Breast epithelium (tissue), 4 donors: ENCODE measurements at places on chromosomes 3 and 15.

- DNase-seq = no peak
Observed at GRCh38 chr3:11764931-11765363, 81.7 kb downstream of the TAMM41 start.

- no peak for DNase-seq
Observed at GRCh38 chr3:177229791-177230190, 32.5 kb upstream of the TBL1XR1 start.

- DNase-seq = no peak
Observed at GRCh38 chr15:70910958-70911357, 18.3 kb downstream of the LRRC49 start.

DNA sequence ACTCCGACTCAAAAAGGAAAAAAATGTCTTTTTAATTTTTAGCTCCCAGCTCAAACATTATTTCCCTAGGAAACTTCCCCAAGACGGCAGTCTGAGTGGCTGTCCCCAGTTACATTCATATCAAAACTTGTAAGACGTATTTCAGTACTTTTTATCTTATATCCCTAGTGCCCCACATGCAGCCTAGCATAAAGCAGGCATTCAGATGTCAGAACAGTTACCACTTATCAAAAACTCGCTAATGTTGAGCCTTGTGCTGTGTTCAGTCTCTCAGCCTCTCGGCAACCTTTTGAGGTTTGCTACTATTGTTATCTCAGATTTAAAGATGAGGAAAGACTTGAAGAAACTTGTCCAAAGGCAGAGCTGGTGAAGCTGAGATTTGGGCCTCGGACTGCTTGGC, 6.6 kb upstream of the SELENOS start:
- no peak for DNase-seq

GRCh38 chr3:125220727-125221429, 8.3 kb upstream of the SLC12A8 start:
- no peak for DNase-seq

DNA sequence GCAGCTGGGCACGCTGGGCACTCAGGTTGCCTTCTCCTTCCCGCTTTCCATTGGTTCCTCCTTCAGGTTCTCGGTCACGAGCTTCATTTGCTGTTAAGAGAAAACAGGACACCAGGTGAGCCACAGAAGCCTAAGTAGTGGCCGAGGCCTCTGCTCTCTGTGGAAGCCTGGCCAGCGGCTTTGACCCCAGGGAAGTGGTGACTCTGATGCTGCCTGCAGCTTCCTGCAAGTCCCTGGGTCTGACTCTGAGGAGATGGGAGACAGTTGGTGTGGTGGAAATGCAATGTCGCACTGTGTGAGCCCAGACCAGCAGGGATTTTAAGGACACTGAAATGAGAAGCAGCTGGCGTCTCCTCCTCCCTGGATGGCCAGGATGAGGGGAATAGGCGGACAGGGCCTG, 80.5 kb downstream of the SNRK start:
- DNase-seq = no peak

GRCh38 chr15:65659502-65660052, 37.8 kb downstream of the SLC24A1 start:
- no peak for DNase-seq

GRCh38 chr15:42736178-42736792, 643 bp downstream of the CDAN1 start:
- DNase-seq = no peak

DNA sequence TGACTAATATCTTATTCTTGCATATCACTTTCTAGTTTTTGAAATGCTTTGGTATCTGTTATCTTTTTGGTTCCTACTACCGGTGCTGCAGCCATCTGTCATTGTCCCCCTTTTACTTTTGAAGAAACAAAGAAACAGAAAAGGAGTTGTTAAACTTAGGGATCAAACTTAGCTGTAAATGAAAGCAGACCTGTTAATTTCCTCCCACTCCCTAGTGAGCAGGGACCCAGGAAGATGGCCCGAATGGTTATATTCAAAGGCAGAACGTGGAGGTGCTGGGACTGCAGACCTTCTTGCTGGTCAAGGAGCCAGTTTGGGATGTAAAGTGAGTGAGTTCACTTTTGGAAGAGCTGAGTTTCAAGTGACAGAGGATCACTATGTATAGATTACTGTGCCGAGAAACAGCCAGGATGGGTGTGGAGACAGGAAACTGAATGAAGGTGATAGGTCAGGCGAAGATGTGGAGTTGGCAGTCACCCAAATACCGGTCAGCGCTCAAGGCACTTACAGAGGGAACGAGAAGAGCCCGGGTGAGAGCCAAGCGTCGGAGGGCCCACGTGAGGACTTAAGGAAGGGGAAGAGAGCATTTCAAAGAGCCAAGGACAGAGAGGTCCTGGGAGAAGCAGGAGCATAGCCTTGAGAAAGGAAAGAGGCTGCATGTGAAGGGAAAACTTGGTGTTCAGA, 20.1 kb downstream of the KBTBD8 start:
- no peak for DNase-seq

- no peak for DNase-seq
Observed at GRCh38 chr3:184678317-184679055, 33.4 kb downstream of the MAGEF1 start.

DNA sequence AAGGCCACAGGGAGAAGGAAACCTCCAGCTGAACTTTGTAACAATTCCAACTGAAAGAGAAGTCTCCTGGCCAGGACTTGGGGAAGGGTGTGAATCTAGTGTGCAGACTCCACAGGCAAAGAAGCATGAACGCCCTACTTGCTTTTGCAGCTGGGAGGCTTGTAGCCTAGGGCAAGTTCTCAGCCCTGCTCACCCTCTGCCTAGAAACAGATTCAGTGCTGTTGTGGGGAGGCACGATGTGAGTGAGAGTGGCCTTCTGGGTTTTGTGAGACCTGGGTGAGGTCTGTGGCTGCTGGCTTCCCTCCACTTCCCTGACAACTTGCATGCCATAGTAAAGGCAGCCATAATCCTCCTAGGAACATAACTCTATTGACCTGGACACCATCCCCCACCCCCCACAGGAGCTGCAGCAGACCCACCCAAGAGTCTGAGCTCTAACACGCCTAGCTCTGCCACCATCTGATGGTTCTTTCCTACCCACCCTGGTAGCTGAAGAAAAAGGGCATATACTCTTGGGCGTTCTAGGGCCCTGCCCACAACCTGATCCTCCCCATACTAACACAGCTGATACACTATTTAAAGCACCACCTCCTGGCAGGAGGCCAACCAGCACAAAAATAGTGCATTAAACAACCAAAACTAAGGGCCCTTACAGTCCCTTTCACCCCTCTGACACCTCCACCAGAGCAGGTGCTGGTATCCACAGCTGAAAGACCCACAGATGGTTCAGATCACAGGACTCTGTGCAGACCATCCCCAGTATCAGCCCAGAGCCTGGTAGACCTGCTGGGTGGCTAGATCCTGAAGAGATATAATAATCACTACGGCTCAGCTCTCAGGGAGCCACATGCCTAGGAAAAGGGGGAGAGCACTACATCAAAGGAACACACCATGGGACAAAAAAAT, 426.5 kb downstream of the IGSF11 start:
- DNase-seq = no peak

DNA sequence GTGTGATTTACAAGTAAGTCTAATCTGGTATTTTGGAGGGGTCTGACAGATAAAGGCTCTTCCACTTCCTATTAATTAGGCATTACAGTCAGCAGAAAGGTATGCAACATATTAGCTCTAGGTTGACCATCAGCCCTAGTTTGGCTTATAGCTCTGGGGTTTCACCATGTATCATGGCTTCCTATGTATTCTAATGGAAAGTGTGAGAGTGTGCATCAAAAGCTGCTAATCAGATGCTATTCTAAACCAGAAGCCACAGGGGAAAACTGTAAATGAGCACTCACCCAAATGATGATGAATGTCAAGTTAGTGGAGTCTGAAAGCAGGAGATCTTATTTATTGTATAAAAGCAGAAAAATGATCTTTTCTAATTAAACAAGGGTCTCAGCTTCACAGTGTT, 149.2 kb upstream of the MITF start:
- no peak for DNase-seq

- DNase-seq = no peak
Observed at GRCh38 chr15:38652998-38653397, 88.4 kb upstream of the RASGRP1 start.

- DNase-seq = no peak
Observed at GRCh38 chr15:100565591-100565990, 36.4 kb downstream of the LINS1 start.

- no peak for DNase-seq
Observed at GRCh38 chr3:8485141-8485870, 16.3 kb upstream of the LMCD1 start.

GRCh38 chr3:16998236-16998923, 113.6 kb downstream of the PLCL2 start:
- DNase-seq = no peak

DNA sequence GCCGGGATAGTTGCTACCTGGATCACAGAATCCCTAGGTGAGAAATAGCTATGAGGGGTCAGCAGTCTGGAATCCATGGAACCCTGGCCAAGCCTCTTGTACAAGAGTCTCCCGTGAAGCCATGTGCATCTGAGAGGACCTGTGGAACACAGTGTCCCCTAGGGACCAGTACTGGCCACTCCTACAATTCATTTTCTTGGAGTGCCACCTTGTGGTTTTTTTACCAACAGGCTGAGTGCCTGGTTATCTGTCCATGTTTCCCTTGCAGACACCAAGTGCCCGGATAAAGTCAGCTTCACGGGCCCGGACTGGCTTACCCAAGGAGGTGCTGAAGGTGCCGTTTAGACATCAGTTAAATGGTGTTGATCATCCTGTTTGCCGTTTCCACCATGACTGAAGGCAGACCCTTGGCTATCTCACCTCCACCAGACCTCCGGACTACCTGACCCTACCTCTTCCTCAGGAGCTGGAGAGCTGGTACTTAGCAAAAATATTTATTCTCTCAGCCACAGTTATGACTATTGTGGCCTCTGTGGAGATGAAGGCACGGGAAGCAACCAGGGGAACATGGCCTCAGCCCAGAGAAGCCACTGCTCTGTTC, 93.9 kb downstream of the RBPMS2 start:
- DNase-seq = no peak

DNA sequence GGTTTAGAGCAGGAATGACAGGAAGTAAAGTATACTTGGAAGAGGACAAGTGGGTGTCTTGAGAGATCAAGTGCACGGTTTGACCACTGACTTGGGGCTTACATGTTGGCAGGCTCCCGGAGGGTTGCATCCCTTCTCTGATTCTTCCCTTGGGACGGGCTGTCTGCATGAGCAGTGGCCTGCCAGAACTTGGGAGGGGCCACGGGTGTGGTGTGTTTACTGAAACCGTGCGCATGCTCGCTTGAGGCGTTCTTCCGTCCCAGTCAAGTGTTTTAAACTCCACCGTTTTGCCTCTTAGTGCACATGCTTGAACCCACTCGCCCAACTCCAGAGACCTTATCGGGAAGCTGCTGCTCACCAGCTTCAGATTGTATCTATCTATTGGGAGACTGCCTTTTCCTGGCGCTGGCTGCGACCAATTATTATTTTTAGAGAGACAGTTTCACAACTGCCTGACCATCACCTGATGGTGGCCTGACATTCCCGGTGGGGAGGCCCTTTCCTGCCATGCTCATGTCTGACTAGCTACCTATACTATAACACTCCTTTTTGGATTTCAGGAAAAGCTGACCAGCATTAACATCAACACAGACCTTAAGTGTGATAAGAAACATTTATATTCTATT, 14.9 kb upstream of the C3orf22 start:
- DNase-seq = no peak

- DNase-seq = no peak
Observed at GRCh38 chr3:196431181-196432136, 768 bp downstream of the UBXN7 start.

DNA sequence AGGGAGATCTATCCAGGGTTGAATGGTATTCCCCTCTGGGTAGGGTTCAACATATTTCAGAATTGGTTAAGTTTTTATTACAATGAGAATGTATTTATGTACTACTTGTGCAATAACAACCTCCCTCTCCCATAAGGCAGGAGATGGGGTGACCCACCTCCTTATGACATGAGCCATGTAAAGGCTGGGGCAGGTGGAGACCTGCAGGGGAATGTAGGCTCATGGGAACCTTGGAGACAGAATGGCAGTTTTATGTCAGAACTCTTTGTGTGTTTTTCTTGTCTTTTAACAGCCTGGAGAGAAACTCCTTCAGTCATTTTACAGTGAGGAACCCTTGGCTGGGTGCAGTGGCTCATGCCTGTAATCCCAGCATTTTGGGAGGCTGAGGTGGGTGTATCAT, 24.6 kb upstream of the INSYN1 start:
- no peak for DNase-seq

DNA sequence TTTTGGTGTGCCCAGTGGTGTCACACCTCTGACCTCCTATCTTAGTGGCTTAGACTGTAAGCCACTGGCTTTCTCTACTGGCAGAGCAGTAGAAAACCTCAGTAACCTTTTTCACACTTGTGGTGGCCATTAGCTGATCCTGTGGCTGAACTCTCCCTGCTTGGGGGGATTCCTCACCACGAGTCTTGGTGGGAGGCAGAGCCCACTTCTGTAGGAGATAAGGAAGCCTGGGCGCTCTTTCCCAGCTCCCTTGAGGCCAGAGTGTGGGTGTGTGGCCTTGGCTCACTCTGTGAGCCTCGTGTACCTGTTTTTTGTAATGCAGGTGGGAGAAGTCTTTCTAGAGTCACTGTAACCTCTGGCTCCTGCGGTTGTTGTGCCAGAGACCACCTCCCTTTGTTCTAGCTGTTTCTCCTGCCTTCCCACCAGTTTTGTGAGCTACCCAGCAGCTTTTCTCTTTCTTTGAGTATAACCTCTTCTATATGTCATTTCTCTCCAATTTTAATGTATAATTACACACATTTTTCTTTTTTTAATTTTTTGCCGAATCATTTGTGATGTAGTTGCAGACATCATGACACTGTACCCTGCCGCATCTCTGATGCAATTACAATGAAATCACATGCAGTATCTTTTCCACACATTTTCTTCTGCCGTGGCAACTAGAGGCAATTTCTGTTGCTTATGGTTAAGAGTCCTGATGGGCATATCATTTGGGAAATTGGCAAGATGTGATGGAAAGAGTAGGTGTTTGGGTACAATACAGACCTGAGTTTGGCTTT, 13.8 kb downstream of the XCR1 start:
- no peak for DNase-seq

GRCh38 chr15:54810496-54810895, 386.2 kb downstream of the RSL24D1 start:
- DNase-seq = no peak

DNA sequence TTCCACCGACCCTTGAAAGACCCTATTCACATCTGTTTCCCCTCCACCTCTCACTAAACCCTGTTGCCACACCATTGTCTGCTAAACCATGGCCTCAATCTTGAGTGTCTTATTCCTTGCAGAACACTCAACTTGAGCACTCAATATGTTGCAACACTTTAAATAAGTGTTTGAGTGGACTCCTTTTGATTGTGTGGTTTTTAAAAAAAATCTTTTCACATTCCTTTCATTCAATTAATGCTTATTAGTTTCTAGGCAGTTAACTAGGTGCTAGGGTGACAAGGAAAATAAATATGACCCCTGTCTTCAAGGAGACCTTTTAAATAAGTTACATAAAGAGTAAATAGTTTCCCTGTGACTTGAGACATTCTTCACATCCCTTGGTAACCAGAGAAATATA, 13.3 kb upstream of the HHLA2 start:
- DNase-seq = no peak

DNA sequence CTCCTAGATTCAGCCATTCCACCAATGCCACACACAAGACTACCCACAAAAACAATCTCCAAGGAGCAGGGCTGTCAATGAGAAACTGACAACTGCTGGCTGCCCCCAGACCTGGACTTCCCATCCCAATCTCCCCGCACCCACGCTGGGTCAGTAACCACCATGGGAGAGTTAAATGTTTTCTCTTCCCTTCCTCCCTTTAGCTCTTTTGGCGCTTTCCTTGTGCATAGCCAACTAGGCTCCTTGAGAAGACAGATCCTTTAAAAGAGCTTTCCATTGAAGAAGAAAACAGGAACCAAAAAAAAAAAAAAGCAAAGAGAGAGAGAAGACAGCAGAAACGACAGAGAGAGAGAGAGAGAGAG, 8.3 kb downstream of the BCL6 start:
- no peak for DNase-seq
